SW 1271 (cell line): ENCODE measurements at places on chromosomes 1 and 21.
A peak's percentile ranks its signal among the peaks of the same experiment; 100 is the strongest.

GRCh38 chr1:59776960-59777852, 37.5 kb upstream of the HOOK1 start:
- DNase-seq, result no peak

GRCh38 chr1:244878681-244879080, 14.3 kb upstream of the HNRNPU start:
- DNase-seq, result no peak

DNA sequence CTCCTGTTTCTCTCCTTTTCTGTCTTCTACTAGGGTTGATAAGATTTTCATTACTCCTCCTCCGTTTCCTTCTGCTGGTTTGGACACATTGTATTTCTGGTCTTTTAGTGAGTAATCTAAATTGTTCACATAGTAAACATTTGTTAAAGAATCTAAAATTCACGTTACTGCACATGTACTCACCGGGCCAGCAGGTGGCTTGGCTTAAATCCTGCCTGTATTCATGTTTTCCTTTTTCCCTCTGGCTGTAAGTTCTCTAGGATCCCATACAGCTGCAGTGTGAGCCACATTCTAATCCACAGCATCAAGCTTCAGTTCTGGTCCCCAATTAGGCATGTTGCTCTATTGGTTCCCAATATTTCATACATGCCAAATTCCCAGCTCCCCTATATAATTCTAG, 958.3 kb downstream of the ADGRL2 start:
- no peak for DNase-seq

GRCh38 chr1:228900886-228901392, 165.7 kb downstream of the RHOU start:
- DNase-seq, result no peak

DNA sequence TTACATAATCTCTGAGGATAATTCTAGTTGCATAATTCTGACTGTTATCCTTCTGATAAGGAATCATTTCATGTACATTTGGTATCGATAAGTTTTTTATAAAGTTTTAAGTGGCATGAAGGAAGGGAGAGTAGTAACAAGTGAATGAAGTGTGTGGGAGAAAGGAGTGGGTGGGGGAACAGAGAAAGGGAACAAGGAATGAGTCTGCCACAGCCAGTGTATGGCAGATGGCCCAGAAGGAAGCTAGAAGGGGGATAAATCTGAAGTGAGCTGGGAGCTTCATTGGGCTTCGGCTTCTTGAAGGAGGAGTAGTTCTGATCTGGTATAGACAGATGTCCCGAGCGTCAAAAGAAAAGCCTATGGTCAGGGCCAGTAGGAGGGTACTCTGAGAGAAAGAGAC, 18.6 kb downstream of the ZBTB40 start:
- no peak for DNase-seq

- DNase-seq, result no peak
These were observed 162.3 kb downstream of the VAV3 start for GRCh38 chr1:107802654-107803053.

DNA sequence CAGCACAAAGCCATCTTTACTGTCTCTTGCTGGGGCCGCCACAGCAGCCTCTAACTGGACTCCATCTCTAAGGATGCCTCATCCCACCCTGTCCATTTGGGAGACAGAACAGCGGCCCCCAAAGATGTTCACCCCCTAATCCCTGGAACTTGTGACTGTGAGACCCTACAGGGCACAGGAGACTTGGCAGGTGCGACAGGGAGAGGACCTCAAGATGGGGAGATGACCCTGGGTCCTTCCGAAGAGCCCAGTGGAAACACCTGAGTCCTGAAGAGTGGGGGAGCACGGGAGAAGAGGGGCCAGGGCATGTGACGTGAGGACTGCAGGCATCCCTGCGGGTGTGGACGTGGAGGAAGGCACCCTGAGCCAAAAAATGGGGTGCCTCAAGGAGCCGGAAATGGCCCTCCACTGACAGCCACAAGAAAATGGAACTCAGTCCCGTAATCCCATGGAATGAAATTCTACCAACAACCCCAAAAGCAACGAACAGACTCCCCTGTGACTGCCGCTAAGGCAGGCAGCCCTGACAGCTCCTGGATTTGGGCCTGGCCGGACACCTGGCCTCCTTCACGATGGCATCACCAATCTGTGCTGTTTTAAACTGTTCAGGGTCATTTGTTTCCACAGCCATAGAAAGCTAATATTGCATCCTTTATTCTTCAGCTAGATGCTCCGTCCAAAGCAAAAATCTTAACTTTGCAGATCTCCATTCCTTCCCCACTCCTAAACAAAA, 34.0 kb downstream of the C2CD2 start:
- no peak for DNase-seq

GRCh38 chr1:67960766-67961165, 89.7 kb downstream of the DIRAS3 start:
- DNase-seq, result no peak

DNA sequence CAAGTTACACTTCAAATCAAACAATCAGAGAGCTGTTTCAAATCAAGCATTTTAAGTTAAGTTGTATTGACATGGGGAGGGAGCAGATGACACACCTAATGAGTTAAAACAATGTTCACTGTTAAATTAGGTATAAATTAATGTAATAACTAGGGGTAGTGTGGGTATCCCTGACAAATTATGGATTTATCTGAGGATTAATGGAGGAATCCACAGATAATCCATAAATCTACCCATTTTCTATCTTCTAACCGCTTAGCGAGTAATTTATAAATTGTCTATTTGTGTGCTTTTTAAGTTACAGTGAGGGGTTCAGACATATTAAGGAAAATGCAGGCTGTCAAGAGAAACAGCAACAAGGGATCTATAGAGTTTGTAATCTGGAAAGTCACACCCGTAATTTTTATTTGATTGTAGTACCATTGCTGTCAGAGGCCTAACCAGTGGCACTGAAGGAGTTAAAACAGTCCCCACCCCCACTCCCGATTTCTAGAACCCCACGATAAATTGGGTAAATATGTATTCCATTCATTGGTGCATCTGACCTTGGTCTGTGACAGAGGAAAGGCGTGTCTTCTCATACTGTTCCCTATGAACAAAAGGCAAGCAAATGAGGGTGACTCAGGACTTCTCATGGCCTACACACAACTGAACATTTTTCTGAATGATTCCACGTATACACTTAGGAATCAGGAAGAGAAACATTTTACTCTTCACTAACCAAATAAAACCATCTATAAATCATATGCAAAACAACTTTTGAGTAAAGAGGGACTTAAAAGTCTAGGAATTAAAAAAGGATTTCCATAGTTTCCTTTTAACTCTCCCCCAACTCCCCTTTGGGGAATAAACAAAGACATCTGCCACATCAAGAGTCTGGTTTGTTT, 7.4 kb downstream of the IRF2BP2 start:
- peak; percentile 69 for DNase-seq
